NCI-H1417 (cell line): ENCODE measurements at places on chromosomes 7 and 10.

GRCh38 chr10:70760271-70760787 lies 24.8 kb downstream of the TBATA start:
- DNase-seq = no peak

- no peak for DNase-seq
Measured at GRCh38 chr10:123633636-123634035, 32.5 kb upstream of the GPR26 start.

- DNase-seq = no peak
Measured at GRCh38 chr7:17640730-17641377, 299.4 kb downstream of the SNX13 start.

DNA sequence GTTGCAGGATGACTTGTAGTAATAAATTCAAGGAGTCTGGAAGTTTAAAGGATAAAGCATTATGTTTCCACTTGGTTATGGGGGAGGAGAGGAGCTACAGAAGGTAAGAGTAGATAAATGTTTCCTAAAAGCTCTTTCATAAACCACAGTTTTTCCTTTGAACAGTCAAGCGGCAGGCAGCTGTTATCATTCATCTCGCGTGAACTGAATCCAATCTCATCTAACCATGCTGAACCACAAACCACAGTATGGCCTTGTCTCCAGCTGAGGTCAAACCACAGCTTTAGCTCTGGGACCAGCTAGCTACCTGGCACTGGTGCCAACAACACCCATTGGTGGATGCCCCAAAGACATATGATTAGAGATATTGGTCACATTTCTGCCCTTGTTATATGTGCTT lies 63.3 kb downstream of the NOC3L start:
- DNase-seq = no peak

- DNase-seq = no peak
Measured at GRCh38 chr10:111835574-111835973, 348.0 kb downstream of the GPAM start.

GRCh38 chr10:74344306-74344705 lies 193.3 kb downstream of the ADK start:
- no peak for DNase-seq

DNA sequence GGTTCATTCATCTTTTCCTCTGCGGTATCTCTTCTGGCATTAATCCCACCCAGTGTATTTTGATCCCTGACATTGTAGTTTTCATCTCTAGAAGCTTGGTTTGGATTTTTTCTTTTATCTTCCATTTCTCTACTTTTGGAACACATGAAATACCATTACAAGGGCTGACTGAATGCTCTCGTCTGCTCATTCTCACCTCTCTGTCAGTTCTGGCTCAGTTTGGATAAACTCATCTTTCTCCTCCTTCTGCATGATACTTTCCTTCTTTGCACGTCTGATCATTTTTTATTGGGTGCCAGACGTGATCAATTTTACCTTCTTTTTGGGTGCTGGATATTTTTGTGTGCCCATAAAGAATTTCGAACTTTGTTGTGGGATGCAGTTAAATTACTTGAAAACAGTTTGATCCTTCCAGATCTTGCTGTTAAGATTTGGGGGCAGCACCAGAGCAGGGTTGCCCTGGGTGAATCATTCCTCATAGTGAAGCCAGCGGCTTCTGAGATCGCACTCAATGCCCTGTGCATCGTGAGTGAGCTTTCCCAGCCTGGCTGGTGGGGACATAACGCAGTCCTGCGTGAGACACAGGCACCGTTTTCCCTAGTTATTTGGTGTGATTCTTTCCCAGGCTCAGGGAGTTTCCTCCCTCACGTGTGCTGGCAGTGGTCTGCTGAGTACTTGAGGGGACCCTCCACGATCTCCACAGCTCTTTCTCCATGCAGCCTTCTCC lies 53.8 kb downstream of the LHPP start:
- DNase-seq = no peak

GRCh38 chr7:24835643-24836042 lies 78.4 kb upstream of the GSDME start:
- DNase-seq = no peak

GRCh38 chr7:51551070-51551469 lies 234.5 kb upstream of the COBL start:
- DNase-seq = no peak

DNA sequence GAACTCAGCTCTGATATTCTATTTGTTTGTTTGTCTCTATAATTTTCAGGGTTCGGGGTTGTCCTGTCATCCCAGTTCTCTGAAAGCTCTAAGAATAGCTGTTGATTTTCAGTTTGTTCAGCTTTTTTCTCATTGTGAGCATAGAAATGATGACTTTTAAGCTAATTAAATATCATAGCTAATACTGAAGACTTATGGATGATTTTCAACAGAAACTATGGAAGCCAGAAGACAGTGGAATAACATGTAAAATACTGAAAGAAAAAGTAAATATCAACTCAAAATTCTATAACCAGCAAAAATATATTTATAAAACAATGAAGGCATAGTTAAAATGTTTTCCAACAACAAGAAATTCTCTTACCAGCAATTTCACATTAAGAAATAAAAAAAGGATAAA lies 96.4 kb upstream of the ETV1 start:
- DNase-seq = no peak

DNA sequence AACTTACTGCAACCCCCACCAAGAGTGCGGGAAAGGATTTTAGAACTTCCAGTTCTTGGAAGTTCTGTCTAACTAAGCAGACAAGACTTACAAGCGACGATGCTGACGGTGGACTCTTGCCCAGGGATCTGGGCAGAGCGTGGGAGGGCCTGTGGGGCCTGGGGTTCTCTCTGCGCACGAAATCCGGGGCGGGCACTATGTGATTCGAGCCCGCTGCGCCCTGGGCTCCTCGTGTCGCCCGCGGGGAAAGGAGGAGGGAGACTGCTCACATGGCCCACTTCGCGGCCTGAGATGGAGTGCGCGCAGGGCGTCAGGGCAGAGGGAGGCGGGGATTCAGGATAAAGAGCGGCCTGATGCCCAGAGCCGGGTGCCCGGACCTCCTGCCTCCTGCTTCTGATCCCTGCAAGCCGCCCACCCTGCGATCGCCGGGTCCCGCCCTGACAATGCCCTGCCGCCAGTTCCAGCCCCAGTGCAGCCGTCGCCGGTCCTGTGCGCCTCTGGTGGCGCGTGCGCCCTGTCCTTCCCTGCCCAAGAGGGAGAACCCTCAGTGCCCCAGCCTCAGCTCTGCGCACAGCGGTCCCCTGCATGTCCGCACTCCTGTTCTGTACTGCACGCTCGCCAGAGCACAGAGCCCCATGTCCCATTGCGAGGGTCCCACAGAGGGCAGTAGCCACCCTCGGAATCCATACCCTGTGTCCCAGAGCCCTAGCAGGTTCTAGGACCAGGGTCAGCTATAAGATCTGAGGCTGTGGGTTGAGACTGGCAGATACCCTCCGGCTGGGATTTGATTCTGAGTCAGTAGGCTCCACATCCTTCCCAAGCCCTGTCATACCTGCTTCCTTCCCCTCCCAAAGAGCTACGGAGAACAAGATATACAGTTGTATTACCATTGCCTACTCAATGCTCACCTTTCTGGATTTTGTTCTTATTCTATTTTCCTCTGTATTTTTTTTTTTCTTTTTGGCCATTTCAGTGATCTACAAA lies 99.4 kb upstream of the TMEM106B start:
- DNase-seq = no peak

- no peak for DNase-seq
Measured at GRCh38 chr10:130761032-130761575, 550.4 kb downstream of the TCERG1L start.

DNA sequence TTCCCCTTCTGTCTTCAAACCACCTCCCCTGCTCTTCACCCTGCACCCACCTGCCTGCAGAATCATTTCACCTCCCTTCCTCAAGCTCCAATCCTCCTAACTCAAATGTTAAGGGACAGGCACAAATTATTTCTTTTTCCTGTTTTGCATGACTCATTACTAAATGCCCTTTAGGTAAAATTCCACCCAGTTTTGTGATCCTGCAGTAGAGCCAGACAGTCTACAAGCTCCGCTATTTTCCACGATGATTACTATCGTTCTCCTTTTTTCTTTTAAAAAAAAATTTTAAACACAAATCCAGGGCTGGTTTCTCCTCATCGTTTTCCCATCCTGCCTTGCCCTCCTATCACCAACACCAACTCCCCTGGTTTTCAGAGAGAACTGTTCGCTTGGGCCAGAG lies 186.8 kb upstream of the YAE1 start:
- DNase-seq = no peak

DNA sequence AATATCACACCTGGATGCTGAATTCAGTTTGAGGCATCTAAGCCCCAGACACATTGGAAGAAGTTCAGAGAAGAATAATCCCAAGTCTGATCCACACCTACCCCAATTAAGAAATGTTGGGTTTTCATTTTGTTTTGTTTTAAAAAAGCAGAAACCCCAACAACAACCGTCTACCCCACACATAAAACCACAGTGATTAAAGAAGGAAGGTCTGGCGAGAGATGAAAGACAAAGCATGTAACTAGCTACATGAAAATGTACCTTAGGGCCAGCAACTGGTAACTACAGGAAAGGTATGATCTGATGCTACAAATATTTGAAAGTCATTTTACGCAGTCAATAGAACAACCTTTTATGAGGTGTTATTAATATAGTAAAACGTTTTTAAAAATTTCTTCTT lies 1112.3 kb downstream of the GATA3 start:
- DNase-seq = no peak

DNA sequence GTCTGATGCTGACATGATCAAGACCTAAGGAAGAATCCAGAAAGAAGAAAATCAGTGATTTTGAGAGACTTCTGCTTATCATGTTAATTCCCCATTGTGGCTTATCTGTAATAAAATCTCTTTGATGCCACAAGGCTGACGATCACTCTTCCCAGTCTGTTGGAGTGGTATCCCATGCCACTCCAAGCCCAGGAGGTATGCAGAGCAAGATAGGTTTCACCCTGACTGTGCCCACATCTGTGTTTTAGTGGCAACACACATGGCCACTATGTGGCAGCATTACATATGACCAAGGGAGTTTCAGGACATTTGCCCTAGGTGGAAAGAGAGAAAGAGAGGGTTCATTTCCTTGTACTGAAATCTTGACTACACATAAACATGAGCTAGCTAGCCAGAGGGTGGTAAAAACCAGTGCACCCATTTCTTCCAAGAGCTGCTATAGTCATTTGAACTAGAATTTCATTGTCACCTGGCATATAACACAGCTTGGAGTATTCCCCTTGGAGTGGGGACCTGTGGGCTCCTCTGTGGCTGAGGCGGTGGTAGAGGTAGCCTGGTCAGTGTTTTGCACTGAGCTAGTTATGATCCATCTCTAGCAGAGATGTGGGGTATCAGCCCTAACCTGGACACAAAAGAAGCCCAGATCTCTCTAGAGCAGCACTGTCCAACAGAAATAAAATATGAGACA lies 20.8 kb downstream of the LAMB4 start:
- DNase-seq = peak; percentile 13

DNA sequence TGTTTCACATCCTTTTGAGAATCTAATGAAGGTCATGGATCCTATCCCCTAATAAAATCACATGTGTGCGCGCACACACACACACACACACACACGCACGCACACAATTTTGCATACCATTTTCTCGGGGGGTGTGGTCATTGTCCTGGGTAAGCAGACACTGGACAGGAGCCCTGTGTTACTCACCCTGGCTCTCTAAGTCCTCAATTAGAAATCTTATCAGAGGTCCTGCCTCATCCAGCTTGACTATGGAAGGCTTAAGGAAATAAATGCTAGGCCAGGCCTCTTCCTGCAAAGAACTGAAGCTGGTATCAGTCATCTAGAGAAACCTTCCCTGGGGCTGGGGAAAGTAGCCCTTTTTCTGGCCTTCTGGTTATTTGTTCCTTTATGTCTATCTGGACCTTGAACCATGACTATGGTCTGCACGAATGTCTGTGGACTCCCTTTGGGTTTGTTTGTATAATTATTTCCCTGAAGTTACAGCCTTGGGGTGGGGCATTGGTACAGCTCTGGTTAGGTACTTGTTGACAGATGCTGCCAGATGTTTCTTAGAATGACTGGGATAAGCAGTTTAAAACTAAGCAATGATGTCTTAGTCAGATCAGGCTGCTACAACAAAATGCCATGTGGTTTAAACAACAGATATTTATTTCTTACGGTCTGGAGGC lies 208.5 kb downstream of the CCDC3 start:
- DNase-seq = no peak

GRCh38 chr10:75211007-75211691 lies 553 bp downstream of the VDAC2 start:
- DNase-seq = peak; percentile 18

GRCh38 chr7:74272305-74273038 lies 16.7 kb upstream of the CLIP2 start:
- DNase-seq = no peak

- DNase-seq = no peak
Measured at GRCh38 chr7:137801003-137801402, 45.8 kb downstream of the DGKI start.

- DNase-seq = no peak
Measured at GRCh38 chr10:69839696-69840345, 38.1 kb downstream of the COL13A1 start.

GRCh38 chr10:95221124-95221523 lies 27.1 kb downstream of the ACSM6 start:
- DNase-seq = no peak

- DNase-seq = peak; percentile 5
Measured at GRCh38 chr10:47031211-47031900, 120.1 kb downstream of the PTPN20 start.

- DNase-seq = no peak
Measured at GRCh38 chr7:86448856-86449255, 194.9 kb upstream of the GRM3 start.

DNA sequence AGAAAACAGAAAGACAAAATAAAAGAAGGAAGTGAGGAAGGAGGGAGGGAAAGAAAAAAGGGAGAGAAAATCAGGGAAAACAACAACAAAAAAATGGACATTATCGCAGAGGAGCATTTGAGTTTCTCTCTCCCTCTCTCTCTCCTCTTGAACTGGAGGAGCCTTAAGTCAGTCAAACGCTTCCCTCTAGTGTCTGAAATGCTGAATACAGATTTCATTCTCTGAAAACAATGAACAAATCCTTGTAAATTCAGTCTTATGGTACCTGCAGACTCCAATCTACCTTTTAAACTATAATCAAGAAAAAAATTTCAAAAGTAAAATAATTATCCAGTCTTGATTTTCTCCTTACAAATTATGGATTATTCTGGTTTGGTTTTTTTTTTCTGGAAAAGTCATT lies 89.2 kb upstream of the PFKP start:
- peak; percentile 53 for DNase-seq

DNA sequence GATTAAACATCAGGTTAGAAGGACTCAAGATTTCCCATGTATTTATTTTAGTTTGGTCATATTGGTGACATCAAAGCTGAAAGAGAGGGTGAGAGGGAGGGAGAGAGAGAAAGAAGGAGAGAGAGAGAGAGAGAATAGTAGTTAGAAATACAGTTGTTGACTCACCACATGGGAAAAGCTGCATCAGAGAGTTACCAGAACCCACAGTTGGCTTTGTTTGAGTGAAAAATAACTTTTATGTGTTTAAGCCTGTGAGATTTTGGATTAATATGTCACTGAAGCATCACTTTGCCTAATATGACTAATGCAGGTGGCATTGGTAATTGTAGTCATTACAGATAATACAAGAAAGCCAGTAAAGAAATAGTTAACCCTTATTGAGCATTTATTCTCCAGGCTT lies 303.9 kb downstream of the REEP3 start:
- DNase-seq = no peak
